T-helper 17 cell (primary cell): ENCODE measurements at places on chromosomes 13 and 19. TPM values are rescaled to one million over a fixed set of nuclear protein-coding genes. Genes with fewer than 3 reads are reported as not detected.
A peak's percentile ranks its signal among the peaks of the same experiment; 100 is the strongest.

APBA3 gene
- total RNA-seq = 71.9 TPM

DNA sequence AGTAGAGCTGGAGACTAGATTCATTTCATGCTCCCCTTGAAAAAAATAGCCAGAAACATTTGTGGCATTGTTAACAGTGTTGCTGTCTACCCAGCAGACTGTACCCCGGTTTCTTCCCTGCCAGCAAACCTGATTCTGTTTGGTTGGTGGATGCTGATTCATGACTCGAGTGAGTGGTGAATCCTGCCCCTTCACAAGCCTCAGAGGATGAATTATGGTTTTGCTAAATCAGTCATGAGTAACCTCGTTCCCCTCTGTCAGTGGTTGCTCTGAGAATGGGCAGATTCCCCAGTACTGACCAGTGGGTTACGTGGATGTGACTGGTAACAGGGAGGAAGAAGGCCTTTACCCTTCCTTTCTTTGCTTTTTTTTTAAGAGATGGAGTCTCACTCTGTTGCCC, 10.1 kb downstream of the NLRP12 start:
- no peaks in the 10 kb centered on the region for H3K4me1 ChIP-seq
- no peak for DNase-seq
- H3K27me3 ChIP-seq = no peaks in the 10 kb centered on the region
- H3K36me3 ChIP-seq = no peaks in the 10 kb centered on the region
- H3K4me3 ChIP-seq = no peak overlapping the region

- H3K27me3 ChIP-seq = peaks cover 5% of the 10 kb centered on the region
- H3K27ac ChIP-seq = no peak overlapping the region
- peaks cover 2% of the 10 kb centered on the region for H3K4me1 ChIP-seq
- H3K36me3 ChIP-seq = no peaks in the 10 kb centered on the region
- no peak overlapping the region for H3K4me3 ChIP-seq
Observed at GRCh38 chr13:59178344-59178743, 985.4 kb downstream of the DIAPH3 start.

DNA sequence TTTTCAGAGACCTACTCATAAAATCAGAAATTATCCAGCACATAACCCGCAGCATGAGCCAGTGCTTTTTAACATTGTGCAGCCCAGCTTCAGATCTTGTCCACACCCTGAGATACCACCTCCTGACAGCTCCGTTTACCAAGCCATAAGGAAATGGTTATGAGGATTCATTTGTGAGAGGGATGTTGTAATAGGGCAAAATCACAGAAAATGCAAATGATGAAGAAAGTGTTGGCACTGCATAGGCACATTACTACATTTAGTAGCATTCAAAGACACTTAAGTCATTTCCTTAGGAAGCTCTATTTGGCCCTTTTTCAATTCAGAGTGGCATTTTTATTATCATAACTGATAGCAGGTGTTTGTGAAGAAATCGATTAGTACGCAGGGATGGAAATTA, 277.5 kb downstream of the DNAJC15 start:
- peaks cover 57% of the 10 kb centered on the region for H3K27me3 ChIP-seq
- no peak for DNase-seq
- no peaks in the 10 kb centered on the region for H3K4me1 ChIP-seq
- H3K4me3 ChIP-seq = no peak overlapping the region

DNA sequence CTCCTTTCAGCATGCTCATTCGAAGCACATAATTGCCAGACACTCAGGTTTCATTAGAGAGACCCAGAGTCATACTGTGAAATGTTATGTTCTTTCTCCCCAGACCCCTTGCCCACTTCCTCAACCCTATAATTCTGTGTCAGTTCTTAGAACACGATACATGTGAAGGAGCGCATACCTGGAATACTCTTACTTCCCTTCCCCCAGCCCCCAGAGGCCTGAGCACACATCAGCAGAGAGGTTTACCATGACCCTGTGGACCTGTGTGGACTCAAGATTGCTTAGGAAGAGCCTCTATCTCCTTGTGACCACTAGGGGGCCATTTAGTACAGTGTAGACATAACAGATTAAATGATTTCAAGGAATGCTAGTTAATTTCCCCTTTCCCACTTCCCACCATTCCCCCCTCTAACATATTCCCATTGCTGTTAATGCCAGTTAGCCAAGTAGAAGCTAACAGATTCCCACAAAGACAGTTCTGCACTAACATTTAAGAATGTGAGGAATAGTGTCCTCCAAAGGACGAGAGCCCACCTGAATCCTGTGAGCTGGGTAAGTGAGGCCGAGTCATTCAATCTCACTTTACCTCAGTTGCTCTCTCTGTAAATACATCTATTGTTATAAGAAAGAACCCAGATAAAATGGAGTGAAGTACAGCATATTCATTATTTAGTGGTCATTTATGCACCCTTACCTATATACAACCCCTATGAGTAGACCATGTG, 154.2 kb upstream of the MAB21L1 start:
- H3K27ac ChIP-seq = no peak overlapping the region
- H3K27me3 ChIP-seq = no peaks in the 10 kb centered on the region
- no peak overlapping the region for H3K4me3 ChIP-seq
- no peaks in the 10 kb centered on the region for H3K4me1 ChIP-seq
- no peak for DNase-seq
- H3K36me3 ChIP-seq = no peaks in the 10 kb centered on the region

GRCh38 chr13:46553521-46553885, 533 bp downstream of the LRCH1 start:
- H3K27ac ChIP-seq = peak overlapping the region; percentile 94
- peak overlapping the region; percentile 96 for H3K4me3 ChIP-seq
- H3K27me3 ChIP-seq = no peaks in the 10 kb centered on the region
- no peak for DNase-seq

DNA sequence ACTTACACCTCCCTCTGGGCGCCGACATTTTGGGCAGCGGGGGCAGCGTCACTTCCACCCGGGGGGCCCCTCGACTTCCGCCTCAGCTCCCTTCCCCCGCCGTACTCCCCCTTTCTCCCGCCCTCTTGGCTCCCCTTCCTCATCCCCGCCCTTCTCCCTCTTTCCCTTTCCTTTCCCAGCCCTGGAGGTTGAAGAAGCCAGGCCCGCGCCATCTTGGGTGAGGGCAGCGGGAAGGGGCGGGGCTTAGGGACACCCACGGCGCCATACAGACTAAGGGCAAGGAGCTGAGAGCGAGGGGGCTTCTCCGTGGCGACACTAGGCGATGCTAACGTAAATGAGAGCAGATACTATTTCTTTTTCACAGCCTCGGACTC, at the start of gene FIZ1:
Gene FIZ1, minus strand, starts transcription at position 50 of the 374 bp plus-strand sequence. CDS start 1,652 bp downstream, outside the sequence.
- peak; percentile 91 for DNase-seq
- H3K4me1 ChIP-seq = peaks cover 20% of the 10 kb centered on the region
- H3K36me3 ChIP-seq = peaks cover 8% of the 10 kb centered on the region
- peak within 1 kb of the TSS; percentile 95 for H3K27ac ChIP-seq
- H3K27me3 ChIP-seq = no peaks in the 10 kb centered on the region

CNMD gene
- not detected for total RNA-seq

- no peaks in the 10 kb centered on the region for H3K36me3 ChIP-seq
- DNase-seq = no peak
- no peak overlapping the region for H3K27ac ChIP-seq
- H3K4me1 ChIP-seq = peaks cover 9% of the 10 kb centered on the region
Observed at GRCh38 chr19:20235156-20235555, 68.1 kb downstream of the ZNF486 start.

DNA sequence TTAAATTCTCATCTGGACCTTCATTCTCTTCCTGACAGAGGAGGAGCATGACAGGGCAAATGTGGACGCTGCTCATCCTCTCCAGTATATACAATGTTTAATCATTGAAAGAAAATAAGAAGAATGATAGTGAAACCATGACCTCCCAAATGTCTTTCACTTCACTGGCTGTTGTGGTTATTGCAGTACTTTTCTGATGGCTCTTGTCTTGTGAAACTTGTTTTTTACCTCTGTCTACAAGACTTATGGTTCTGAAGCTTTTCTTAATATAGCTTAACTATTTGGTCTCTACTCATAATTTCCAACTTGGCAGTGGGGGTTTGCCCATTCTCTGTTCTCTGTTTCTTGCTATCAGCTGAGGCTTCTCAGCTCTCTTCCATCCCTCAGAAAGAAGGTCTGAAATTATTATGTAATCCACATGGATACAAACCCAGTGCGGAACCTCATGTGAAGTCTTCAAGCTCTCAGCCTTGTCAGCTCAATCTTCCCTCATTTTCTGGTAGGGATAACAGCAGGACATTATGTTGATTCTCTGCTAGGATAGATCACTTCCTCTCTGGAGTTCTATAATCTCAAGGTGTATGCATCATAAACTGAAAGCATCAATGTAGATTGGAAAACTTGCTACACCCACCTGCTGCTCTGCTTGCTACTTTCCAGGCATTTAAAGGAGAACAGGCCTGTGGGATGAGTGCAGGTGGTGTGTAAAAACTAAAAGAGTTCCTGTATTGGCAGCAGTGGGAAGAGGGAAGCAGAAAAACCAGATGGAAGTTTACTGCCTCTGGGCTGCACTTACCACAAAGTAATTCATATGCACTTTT, 250.3 kb upstream of the HTR2A start:
- no peak for DNase-seq
- H3K27me3 ChIP-seq = no peaks in the 10 kb centered on the region
- H3K27ac ChIP-seq = no peak overlapping the region
- H3K36me3 ChIP-seq = no peaks in the 10 kb centered on the region

GRCh38 chr19:40798683-40799557, at the start of gene EGLN2:
Gene EGLN2, plus strand, starts transcription at chr19:40799191. Its CDS starts 1,382 bp downstream, at chr19:40800573.
- peaks cover 44% of the 10 kb centered on the region for H3K4me1 ChIP-seq
- no peaks in the 10 kb centered on the region for H3K27me3 ChIP-seq
- H3K4me3 ChIP-seq = peak within 1 kb of the TSS; percentile 98
- peak within 1 kb of the TSS; percentile 99 for H3K27ac ChIP-seq

- H3K36me3 ChIP-seq = no peaks in the 10 kb centered on the region
- DNase-seq = no peak
- peaks cover 12% of the 10 kb centered on the region for H3K27me3 ChIP-seq
- H3K27ac ChIP-seq = no peak overlapping the region
- no peaks in the 10 kb centered on the region for H3K4me1 ChIP-seq
Observed at GRCh38 chr13:33556828-33557227, 261.1 kb upstream of the RFC3 start.

DNA sequence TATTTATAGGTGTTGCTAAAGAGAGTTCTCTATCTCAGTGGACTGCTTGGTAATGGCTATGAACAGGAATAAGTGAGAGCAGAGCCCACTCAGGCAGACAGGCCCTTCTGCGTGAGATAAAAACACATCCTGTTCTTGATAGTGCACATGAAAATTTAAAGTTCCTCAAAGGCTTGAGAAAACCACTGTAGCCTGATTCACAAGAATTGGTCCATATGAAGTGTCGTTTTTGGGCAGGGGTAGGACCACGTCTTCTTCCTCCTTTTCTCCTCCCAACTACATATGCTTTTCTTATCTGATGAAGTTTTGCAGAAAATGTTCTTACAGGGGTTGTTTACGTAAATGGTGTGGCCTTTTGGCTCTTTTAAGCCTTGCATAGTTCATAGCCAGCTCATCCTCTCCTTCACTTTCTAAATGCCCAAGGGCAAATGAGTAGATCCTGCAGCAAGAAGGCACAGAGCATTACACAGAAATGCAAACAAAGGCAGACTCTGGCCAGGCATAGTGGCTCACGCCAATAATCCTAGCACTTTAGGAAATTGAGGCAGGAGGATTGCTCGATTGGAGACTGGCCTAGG, 53.8 kb downstream of the RNF6 start:
- no peaks in the 10 kb centered on the region for H3K36me3 ChIP-seq
- H3K4me1 ChIP-seq = no peaks in the 10 kb centered on the region
- no peak overlapping the region for H3K4me3 ChIP-seq
- H3K27me3 ChIP-seq = peaks cover 28% of the 10 kb centered on the region
- H3K27ac ChIP-seq = no peak overlapping the region
- no peak for DNase-seq

PSG2 gene
- not detected for total RNA-seq

TINCR gene
- 2.8 TPM for total RNA-seq

CD70 gene
- 3.0 TPM for total RNA-seq

- no peaks in the 10 kb centered on the region for H3K4me1 ChIP-seq
- H3K27me3 ChIP-seq = no peaks in the 10 kb centered on the region
- no peak for DNase-seq
- H3K36me3 ChIP-seq = no peaks in the 10 kb centered on the region
Observed at GRCh38 chr13:57739089-57739488, 107.5 kb downstream of the PCDH17 start.

GJB6 gene
- total RNA-seq = 1.3 TPM

DNA sequence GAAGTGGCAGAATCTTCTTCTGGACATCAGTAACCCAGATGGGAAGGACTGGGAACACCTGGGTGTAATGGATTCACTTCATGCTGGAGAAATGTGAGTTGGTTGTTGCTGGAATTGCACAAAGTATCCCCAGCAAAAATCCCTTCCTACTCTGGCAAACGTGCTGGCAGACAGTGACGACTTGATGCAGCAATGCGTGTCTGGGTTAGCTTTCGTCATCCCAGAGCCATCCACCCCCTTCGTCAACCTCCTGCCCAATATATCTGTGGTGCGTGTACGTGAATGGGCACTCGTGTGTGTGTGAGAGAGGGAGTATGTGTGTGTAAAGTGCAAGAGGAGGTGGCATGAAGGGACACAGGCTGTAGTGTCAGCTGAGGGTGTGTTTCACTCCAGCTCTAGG, 70.9 kb downstream of the TM9SF2 start:
- H3K4me3 ChIP-seq = no peak overlapping the region
- DNase-seq = no peak

WDR88 gene
- total RNA-seq = not detected

B3GNT3 gene
- total RNA-seq = 0.94 TPM

DNA sequence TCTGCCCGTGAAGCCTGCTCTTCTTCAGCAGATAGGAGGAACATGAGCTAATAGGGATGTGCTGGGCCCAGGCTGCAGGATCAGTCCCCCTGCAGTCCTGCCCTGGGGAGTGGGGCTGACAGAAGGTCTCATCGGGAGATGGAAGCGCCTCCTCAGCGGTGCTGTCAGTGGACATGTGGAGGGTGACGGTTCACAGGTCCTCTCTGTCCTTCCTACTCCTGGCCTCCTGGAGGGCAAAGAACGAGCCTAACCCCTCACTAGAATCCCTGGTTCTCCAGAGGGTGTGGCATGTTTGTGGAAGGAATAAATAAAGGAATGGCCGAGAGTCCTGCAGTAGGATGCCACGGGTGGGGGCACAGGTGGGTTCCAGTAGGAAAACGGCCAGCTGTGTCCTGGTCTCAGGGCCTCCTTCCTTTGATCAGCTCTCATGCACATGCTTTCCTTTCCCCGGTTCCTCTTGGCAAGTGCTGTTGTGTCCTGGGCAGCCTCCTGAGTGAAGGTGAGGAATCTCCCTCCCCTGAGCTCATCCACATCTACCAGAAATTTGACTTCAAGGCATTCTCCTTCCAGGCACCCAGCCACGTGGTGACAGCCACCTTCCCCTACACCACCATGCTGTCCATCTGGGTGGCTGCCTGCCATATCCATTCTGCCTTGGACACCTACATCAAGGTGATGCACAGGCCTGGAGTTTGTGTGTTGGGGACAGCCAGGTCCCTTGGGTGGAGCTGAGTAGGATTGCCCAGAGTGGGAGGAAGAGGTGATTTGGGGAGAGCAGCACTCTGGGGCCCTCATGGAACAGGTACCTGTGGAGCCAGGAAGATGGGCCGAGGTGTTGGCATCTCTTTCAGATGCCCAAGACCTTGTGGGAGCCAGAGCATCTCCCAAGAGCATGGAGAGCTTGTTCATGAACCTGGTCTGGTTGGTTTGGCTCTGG, 28.6 kb upstream of the ZNF492 start:
- DNase-seq = no peak
- no peak overlapping the region for H3K4me3 ChIP-seq
- no peaks in the 10 kb centered on the region for H3K4me1 ChIP-seq
- no peaks in the 10 kb centered on the region for H3K27me3 ChIP-seq
- no peak overlapping the region for H3K27ac ChIP-seq
- H3K36me3 ChIP-seq = peaks cover 4% of the 10 kb centered on the region
